ENCODE measurements at places on chromosomes 3 and 15.

- no peak for DNase-seq
Observed at GRCh38 chr3:20798666-20799065, 612.7 kb upstream of the SGO1 start.

DNA sequence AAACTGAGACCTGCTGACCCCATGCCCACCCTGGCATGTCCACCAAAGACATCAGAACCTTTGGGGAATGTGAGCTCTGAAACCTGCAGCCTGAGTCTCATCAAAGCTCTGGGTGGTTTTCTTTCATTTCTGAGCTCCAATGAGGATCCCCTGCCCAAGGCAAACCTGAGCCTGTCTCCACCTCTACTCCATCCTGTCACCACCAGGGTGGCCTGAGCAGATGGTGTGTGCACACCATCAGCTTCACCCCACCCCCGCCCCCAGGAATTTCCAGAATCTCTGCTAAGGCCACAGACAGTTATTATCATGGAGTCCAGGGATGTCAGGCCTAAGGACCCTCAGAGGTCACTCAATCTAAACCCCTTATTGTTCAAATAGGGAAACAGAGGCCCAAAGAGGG, 1.3 kb downstream of the XIRP1 start:
- DNase-seq = no peak

DNA sequence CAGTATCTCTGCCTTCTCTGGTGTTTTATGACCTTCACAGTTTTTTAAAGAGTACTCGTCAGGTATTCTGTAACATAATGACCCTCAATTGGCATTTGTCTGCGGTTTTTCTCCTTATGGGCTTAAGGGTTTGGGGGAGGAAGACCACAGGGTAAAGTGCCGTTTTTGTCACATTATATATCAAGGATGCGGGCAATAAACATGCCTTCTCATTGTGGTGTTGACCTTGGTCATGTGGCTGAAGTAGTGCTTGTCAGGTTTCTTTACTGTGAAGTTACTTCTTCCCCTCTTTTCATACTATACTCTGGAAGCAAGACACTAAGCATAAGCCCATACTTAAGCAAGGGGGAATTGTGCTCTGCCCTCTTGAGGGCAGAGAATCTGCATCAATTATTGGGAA, 16.6 kb downstream of the CAPN3 start:
- no peak for DNase-seq

GRCh38 chr3:28485164-28485563, 136.5 kb upstream of the AZI2 start:
- no peak for DNase-seq

DNA sequence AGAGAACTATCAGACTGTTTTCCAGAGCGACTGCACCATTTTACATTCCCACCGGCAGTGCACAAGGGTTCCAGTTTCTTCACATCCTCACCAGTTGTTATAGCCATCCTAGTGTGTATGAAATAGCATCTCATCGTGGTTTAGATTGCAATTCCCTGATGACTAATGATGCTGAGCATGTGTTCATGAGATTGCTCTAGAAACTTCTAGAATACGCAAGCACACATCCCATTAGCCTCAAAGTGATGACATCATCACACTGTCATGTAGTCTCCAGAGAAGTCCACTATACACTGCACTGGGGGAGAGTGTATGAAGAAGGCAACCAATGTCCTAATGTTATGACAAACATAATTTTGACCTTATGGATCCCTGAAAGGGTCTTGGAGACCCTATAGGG, 30.1 kb downstream of the FBLN2 start:
- no peak for DNase-seq

GRCh38 chr3:55634345-55634744, 147.2 kb upstream of the WNT5A start:
- DNase-seq = no peak

GRCh38 chr3:119034256-119035013, at the start of gene IGSF11:
TSS of gene IGSF11 (minus strand) at chr3:119034846. CDS start at chr3:119034582, 264 bp downstream.
- peak; percentile 75 for DNase-seq

DNA sequence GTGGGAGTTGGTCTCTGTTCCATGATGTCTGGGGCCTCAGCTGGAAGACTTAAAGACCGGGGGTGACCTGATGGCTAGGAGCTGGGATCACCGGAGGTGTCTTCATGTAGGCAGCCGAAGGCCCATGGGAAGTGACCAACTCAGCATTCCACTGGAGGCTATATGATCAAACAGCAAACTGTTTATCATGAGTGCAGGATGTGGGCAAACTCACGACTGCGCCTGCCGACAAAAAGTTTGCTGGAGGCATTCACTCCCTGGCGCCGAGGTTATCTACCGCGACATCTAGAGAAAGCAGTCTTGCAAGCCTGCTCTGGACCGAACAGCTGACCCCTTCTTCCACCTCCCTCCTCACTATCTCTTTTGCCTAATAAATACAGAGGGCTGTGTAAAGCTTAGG, 62.7 kb upstream of the NR2C2 start:
- peak; percentile 29 for DNase-seq

DNA sequence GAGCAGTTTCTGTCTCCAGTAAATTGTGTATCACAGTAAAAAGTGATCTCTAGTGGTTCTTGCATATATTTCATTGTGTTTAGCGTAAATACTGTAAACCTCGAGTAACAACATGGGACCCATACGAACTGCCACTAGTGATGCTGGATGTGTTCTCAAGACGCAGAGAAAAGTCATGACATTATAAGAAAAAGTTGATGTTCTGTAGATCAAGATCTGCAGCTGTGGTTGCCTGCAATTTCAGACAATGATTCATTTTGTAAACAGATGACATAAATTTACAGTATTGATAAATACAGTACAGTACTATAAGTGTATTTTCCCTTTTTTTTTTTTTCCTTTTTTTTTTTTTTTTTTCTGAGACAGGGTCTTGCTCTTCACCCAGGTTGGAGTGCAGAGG, 100.1 kb downstream of the DPH6 start:
- no peak for DNase-seq

- DNase-seq = no peak
Observed at GRCh38 chr3:5423523-5423922, 236.0 kb downstream of the EDEM1 start.

DNA sequence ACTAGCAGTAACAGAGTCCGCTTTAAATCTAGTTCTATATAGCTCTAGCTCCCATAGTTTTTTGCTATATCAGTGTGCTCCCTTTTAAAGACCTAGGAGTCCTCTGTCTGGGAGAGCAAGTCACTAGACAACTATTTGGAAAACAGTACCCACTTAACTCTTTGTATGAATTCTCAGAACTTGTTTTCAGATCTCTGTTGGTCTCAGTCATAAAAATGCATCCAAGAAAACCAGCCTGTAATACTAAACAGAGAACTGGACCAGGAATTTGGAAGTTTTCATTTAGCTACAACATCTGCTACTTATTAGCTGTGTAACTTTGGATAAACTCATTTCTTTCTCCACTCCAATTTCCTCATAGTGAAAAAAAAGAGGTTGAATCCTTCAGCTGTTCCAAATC, 56.9 kb upstream of the C3orf49 start:
- DNase-seq = no peak

- no peak for DNase-seq
Observed at GRCh38 chr3:67241084-67241483, 243.0 kb downstream of the KBTBD8 start.

DNA sequence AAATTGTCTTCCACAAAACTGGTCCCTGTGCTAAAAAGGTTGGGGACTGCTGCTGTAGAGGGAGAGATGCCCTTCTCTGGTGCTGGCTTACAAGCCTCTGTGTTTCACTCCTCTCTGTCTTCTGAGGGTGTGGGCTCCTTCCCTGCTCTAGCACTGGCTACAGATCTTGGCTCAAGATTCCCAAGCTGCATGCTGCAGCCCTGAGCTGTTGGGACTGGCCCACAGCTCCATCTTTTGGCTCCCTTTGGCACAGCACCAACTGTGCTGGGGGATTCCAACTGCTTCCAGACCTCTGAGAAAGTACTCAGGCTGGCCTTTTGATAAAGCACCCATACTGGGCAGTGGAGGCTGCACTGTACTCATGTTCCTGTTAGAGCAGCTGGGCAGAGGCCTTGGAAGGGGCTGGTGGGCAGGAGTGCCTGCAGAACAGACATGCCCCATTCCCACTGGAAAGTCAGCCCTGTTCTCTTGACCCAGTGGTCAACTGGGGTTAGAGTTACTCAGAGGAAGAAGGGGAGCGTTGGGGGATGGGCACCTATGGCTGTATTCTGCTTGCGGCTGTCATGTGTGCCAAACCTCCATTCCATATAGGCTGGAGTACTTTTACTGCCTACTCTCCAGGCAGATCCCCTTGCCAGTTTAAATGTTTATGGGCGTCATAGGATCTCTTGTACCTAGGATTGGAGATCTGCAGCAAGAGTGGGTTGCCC, 55.7 kb downstream of the GALK2 start:
- no peak for DNase-seq

DNA sequence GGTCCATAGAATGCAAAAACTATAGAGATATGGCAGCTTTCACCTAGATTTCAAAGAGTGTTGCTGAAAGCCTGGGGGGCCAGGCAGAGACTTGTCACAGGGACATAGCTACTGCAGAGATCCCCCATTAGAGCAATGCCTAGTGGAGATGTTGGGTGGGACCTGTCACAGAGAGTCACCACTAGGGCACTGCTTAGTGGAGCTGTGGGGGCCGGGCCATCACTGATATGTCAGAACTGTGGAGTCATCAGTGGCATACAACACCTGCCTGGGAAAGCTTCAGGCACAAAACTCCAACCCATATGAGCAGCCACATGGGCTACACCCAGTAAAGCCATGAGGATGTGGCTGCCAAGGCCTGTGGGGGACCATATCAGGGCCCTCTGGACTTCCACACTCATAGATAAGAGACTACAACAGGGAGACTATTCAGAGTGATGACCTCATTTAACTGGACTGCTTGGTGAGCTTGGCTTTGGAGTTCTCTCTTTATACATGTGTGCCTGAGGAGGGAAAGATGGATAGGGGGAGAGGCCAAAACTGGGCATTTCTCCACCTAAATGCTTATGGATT, 176.3 kb downstream of the ZNF621 start:
- DNase-seq = no peak

GRCh38 chr3:107110596-107111305, 266.5 kb upstream of the CCDC54 start:
- DNase-seq = no peak

DNA sequence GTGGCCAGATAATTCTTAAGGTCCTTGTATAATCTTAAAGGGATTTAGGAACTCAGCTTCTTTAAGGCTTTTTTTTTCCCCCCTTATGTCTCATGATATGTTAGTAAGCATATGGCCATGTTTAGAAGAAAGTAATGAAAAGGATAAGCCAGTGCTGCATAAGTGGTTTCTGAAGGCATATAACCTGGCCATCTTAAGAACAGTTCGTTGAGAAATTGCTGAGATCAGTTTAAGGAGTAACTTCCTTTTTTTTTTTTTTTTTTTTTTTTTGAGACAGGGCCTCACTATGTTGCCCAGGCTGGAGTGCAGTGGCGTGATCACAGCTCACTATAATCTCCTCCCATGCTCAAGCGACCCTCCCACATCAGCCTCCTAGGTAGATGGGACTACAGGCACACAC, 51.7 kb downstream of the UBE2E2 start:
- DNase-seq = no peak

DNA sequence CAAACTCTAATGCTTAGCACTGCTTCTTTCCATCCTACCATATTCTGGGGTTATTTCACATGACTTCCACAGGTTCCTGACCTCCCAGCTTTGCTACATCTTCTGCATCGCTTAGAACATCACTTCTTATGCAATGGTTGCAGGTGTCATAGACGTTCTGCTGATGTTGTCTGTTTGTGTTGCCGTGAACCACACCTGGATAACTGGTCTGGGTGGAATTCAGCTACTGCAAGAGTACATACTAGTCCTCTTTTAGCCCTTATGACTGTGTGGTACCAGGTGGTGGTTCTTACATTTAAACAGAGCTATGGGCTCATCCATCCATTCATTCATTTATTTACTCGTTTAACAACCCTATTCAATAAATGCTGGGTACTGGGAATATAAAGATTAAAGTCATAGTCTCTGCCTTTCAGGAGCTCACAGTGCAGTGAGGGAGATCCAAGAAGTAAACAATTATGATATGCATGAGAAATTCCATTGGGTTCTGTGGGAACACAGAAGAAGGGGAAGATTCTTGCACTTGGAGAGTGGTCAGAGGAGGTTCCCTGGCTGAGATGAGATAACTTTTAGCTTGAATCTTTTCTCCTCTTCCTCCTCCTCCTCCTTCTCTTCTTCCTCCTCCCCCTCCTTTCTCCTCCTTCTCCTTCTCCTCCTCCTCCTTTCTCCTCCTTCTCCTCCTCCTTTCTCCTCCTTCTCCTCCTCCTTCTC, 30.8 kb downstream of the TMEM45A start:
- no peak for DNase-seq

DNA sequence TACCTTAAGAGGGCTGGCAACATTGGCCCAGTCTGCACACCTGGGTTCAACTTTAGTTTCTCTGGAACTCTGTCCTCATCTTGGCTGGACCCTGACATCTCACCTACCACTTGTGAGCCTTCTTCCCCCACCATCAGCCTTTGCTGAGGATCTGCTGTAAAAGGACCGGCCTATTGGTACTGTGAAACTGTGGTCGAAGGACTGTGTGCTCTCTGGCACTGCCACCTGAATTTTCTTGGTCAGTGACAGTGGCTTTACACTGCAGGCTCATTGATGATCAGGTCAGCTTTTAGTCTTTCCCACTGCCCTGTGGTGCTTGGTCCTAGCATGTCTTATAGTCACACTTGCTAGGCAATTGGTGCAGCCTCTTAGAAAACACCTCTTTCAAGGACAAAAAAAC, 86.9 kb downstream of the PEX5L start:
- DNase-seq = no peak

GRCh38 chr15:99895189-99895955, 162.1 kb upstream of the LYSMD4 start:
- DNase-seq = no peak

GRCh38 chr15:58535337-58535736, 103.5 kb downstream of the LIPC start:
- DNase-seq = no peak

Data from activated CD4-positive, alpha-beta T cell treated with anti-CD3 and anti-CD28 coated beads for 48 hours (primary cell).